Caco-2 (cell line): ENCODE measurements at places on chromosomes 2 and 18. TPM values are rescaled to one million over a fixed set of nuclear protein-coding genes. Genes with fewer than 3 reads are reported as not detected.
A peak's percentile ranks its signal among the peaks of the same experiment; 100 is the strongest.

DNA sequence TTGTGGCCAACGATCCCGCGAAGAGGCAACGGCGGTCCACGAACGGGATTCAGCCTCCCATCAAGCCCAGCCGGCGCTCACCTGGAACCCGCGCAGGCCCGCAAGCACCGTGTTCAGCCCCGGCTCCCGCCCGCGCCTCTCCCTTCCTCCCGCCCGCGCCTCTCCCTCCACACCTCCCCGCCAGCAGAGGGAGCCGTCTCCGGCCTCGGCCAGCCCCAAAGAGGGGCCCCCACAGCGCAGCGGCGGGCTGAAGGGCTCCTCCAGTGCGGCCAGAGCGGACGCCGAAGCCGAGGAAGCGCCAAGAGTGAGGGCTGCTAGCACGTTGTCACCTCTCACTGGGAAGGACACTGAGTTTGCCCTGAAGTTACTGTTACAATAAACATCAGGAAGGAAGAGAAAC, 55.3 kb upstream of the LAPTM4A start:
- H3K27me3 ChIP-seq: no peaks in the 10 kb centered on the region
- H3K4me1 ChIP-seq: peaks cover 15% of the 10 kb centered on the region
- no peaks in the 10 kb centered on the region for H3K36me3 ChIP-seq
- no peak overlapping the region for H3K27ac ChIP-seq
- no peak for DNase-seq

- no peak overlapping the region for H3K27ac ChIP-seq
- no peak overlapping the region for H3K4me3 ChIP-seq
- no peak for DNase-seq
Measured at GRCh38 chr18:14999085-14999975, 251.4 kb downstream of the ANKRD30B start.

- no peaks in the 10 kb centered on the region for H3K4me1 ChIP-seq
- no peak overlapping the region for H3K27ac ChIP-seq
- H3K36me3 ChIP-seq: no peaks in the 10 kb centered on the region
- DNase-seq: no peak
Measured at GRCh38 chr18:51170664-51171063, 26.8 kb downstream of the MEX3C start.

DNA sequence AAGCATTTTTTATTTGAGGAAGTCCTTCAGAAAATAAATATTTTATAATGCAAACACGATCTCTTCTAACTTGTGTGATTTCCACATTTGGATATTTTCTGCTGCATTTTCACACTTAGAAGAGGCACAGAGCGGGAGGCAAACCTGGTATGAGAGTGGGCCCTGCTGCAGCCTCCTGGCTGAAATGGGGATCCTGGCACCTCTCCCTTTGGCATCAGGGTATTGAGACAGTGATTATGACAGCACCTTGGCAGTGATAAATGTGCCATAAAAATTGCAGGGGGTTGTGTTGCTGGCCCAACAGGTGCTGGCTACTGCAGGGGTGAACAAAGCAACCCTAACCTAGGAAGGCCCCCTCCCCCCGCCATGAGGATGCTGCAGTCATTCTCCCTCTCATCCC, 128.6 kb downstream of the TSN start:
- no peak for DNase-seq
- no peaks in the 10 kb centered on the region for H3K36me3 ChIP-seq
- H3K27me3 ChIP-seq: no peaks in the 10 kb centered on the region; the same call in 1 of the 2 replicates
- no peak overlapping the region for H3K27ac ChIP-seq
- no peaks in the 10 kb centered on the region for H3K4me1 ChIP-seq
- no peak overlapping the region for H3K4me3 ChIP-seq

DNA sequence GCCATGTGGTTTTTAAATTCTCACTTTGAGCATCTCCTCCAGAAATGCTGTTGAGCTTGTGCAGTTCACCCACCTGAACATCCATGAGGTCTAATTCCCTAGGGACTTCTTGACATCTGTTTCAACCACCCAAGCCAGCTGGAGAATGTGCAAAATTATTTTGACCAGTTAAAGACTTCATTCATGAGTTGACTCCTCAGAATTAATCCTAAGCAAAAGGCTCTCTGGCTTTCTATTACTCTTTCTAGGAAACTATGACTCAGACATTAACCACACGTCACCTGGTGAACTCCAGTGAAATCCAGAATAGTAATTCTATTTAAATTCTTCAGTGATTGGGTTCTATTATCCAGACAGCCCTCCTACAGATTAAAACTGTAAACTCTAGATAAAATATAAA, 247.5 kb downstream of the NBAS start:
- H3K4me1 ChIP-seq: no peaks in the 10 kb centered on the region
- DNase-seq: no peak
- H3K4me3 ChIP-seq: no peak overlapping the region

DNA sequence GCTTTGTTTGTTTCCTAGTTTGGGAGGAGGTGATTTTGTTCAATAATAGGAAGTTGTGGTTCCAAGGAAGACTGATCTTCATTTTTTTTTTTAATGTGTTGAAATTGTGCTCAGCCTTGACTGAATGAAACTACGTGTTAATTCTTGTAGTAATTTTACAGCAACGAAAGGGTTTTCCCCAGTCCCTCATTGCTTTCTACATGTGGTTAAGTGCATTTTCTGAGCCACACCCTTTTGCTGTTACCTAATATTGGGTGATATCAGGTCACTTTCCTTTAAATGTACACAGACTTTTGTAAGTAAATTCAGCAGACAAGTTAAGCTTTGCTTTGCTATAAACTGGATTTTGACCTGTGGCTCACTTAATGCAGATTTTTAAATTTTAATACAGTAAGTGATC, 73.6 kb downstream of the OTX1 start:
- H3K27me3 ChIP-seq: no peaks in the 10 kb centered on the region
- no peak overlapping the region for H3K27ac ChIP-seq
- no peak overlapping the region for H3K4me3 ChIP-seq
- no peak for DNase-seq

DNA sequence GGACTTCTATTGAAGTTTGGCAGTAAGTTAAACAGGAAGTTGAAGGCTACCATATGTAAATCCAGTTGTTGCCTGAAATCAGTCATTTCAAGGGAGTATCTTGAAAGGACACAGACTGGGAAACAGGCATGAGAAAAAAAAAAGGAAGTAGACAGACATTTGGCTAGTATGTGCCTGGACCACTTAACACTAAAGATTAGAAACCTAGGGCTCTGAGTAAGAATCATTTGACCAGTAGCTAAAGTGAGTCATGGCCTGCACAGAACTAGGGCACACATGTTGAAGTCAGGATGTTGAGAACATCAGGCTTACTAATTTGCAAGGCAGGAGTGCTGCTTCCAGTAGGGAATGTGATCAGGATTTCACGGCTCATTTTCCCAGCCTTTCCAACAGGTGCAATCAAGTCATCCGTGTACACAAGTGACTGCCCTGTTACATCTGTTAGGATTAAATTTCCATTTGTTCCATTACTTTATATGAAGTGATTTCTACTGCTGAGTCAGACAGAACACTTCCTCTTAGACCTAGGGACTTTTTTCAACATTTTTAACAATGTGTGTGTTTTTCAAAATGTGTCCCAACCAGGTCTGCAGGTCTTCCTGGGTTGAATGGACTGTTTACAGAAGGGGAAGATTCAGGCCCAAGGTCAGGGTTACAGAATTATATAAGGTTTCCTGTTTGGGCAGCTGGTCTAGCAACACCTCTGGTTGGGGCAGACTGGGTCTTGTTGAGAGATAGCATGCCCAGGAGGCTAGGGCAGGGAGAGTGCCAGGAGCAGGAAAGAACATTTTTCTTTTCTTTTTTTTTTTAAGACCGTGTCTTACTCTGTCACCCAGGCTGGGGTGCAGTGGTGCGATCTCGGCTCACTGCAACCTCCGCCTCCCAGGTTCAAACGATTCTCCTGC, 145.6 kb downstream of the TGIF1 start:
- H3K36me3 ChIP-seq: no peaks in the 10 kb centered on the region
- H3K27me3 ChIP-seq: no peaks in the 10 kb centered on the region
- peaks cover 43% of the 10 kb centered on the region for H3K4me1 ChIP-seq
- no peak overlapping the region for H3K4me3 ChIP-seq
- peak; percentile 52 for DNase-seq
- peak overlapping the region; percentile 87 for H3K27ac ChIP-seq

GRCh38 chr2:191026377-191026776, 12.4 kb upstream of the STAT1 start:
- no peaks in the 10 kb centered on the region for H3K27me3 ChIP-seq
- H3K27ac ChIP-seq: no peak overlapping the region
- H3K4me3 ChIP-seq: no peak overlapping the region

- H3K27ac ChIP-seq: no peak overlapping the region
- no peak overlapping the region for H3K4me3 ChIP-seq
- H3K4me1 ChIP-seq: no peaks in the 10 kb centered on the region
- H3K27me3 ChIP-seq: no peaks in the 10 kb centered on the region
Measured at GRCh38 chr2:96528006-96528699, 8.4 kb upstream of the ARID5A start.

GRCh38 chr2:556485-556884, 120.7 kb downstream of the TMEM18 start:
- H3K27ac ChIP-seq: no peak overlapping the region
- H3K27me3 ChIP-seq: no peaks in the 10 kb centered on the region; the same call in 1 of the 2 replicates
- no peaks in the 10 kb centered on the region for H3K36me3 ChIP-seq
- DNase-seq: no peak

DNA sequence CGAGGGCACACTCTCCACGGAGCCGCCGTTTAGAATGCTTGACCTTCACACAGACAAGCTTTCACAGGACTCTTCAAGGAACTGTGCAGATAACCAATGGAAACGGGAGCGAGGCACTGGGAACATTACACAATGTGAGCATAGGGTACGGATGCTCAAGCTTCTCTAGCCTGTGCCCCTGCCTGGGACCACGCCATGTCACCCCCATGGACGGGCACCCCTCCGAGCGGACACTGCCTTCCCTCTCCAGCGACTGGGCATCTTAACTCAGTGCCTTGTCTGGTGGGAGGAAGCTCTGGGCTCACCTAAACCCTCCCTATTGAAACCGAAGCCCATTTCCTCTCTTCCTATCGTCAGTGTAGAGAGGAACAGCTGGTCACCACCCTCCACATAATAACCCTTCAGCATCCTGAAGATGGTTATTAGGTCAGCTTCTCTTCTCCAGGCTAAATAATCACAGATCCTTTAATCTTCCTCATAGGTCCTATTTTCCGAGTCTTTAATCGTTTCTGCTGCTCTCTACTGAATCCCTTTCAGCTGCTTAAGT, 626.7 kb downstream of the GALR1 start:
- H3K27ac ChIP-seq: no peak overlapping the region
- H3K27me3 ChIP-seq: no peaks in the 10 kb centered on the region
- H3K4me1 ChIP-seq: no peaks in the 10 kb centered on the region
- DNase-seq: no peak
- no peaks in the 10 kb centered on the region for H3K36me3 ChIP-seq
- no peak overlapping the region for H3K4me3 ChIP-seq

GRCh38 chr2:185658750-185659149, 79.9 kb upstream of the FSIP2 start:
- no peaks in the 10 kb centered on the region for H3K36me3 ChIP-seq
- H3K27me3 ChIP-seq: no peaks in the 10 kb centered on the region
- H3K27ac ChIP-seq: no peak overlapping the region
- no peaks in the 10 kb centered on the region for H3K4me1 ChIP-seq

- no peak for DNase-seq
- peaks cover 9% of the 10 kb centered on the region for H3K4me1 ChIP-seq
- no peaks in the 10 kb centered on the region for H3K27me3 ChIP-seq
Measured at GRCh38 chr2:182368446-182368845, 58.4 kb downstream of the PDE1A start.

DNA sequence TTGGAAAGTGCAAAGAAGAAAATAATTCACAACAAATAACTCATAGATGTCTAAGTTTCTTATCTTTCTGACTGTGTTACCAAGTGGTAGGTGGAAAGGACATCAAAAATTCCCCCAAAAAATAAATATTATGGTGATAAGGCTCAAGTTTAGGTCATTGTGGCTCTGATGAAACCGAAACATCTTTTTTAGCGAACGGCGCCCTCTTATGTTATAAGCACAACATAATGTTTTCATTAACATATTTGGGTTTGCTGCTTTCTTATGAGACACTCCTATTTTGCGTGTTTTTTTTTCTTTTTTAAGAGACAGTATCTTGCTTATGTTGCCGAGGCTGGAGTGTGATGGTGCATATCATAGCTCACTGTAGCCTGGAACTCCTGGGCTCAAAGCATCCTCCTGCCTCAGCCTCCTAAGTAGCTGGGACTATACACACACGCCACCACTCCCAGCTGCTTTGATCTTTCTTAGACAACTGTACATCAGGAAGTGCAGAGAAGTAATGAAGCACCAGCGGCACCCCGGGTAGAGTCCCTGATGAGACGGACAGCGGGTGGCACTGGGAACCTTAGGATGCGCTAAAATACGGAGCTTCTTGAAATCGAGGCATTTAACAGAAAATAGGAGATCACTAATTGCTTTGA, 38.5 kb upstream of the SLC35G4 start:
- no peak overlapping the region for H3K27ac ChIP-seq
- no peak overlapping the region for H3K4me3 ChIP-seq

GRCh38 chr2:126644630-126645191, 11.2 kb upstream of the GYPC start:
- DNase-seq: no peak
- no peaks in the 10 kb centered on the region for H3K4me1 ChIP-seq
- no peaks in the 10 kb centered on the region for H3K27me3 ChIP-seq
- H3K36me3 ChIP-seq: no peaks in the 10 kb centered on the region
- H3K4me3 ChIP-seq: no peak overlapping the region

DNA sequence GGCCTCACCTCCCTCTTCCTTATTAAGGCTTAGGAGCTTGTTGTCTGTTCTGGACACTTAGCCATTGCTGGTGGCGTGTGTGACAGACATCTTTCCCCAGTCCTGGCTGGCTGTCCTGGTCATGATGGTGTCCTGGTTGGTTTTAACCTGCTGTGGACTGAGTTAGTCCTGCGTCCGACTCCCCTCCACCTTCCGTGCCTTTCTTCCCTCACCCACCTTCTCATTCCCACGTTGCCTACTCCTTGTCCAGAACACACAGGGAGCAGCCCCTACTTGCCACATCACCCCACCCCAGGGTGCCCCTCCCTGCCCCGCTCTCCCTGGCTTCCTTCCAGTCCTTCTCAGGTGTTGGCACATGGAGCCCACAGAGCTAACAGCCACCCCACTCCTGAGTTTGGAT, 9.5 kb downstream of the ANO7 start:
- no peak for DNase-seq
- no peaks in the 10 kb centered on the region for H3K27me3 ChIP-seq
- H3K27ac ChIP-seq: no peak overlapping the region
- no peaks in the 10 kb centered on the region for H3K4me1 ChIP-seq
- H3K36me3 ChIP-seq: no peaks in the 10 kb centered on the region

- H3K4me1 ChIP-seq: no peaks in the 10 kb centered on the region
- no peak overlapping the region for H3K4me3 ChIP-seq
- no peak overlapping the region for H3K27ac ChIP-seq
- no peaks in the 10 kb centered on the region for H3K36me3 ChIP-seq
Measured at GRCh38 chr18:789397-789796, 22.6 kb downstream of the YES1 start.

GRCh38 chr2:106020032-106020431, 174.1 kb downstream of the UXS1 start:
- H3K27ac ChIP-seq: no peak overlapping the region
- peaks cover 7% of the 10 kb centered on the region; the same call in 1 of the 2 replicates for H3K4me1 ChIP-seq
- H3K4me3 ChIP-seq: no peak overlapping the region
- no peak for DNase-seq
- H3K36me3 ChIP-seq: no peaks in the 10 kb centered on the region
- H3K27me3 ChIP-seq: no peaks in the 10 kb centered on the region

The IL18R1 gene
- not detected in 2 replicates for total RNA-seq

The ANO7 gene
- 4.1 and 4.7 TPM in 2 replicates for total RNA-seq

The ZNF804A gene
- not detected in 2 replicates for total RNA-seq

The RNF138 gene
- total RNA-seq: 24.3 and 26.4 TPM in 2 replicates

The CABYR gene
- 3.3 and 4.4 TPM in 2 replicates for total RNA-seq

The RPL31 gene
- 2,026 and 2,057 TPM in 2 replicates for total RNA-seq

The ARHGAP25 gene
- 0.48 and 0.58 TPM in 2 replicates for total RNA-seq

The NMUR1 gene
- not detected in 2 replicates for total RNA-seq

The SNORC gene
- total RNA-seq: 4.3 and 4.8 TPM in 2 replicates

The STARD6 gene
- total RNA-seq: not detected in 2 replicates
